ENCODE measurements at places on chromosomes 1 and 21.

- DNase-seq: no peak
Measured at GRCh38 chr1:156387870-156388173, 18.8 kb downstream of the RHBG start.

DNA sequence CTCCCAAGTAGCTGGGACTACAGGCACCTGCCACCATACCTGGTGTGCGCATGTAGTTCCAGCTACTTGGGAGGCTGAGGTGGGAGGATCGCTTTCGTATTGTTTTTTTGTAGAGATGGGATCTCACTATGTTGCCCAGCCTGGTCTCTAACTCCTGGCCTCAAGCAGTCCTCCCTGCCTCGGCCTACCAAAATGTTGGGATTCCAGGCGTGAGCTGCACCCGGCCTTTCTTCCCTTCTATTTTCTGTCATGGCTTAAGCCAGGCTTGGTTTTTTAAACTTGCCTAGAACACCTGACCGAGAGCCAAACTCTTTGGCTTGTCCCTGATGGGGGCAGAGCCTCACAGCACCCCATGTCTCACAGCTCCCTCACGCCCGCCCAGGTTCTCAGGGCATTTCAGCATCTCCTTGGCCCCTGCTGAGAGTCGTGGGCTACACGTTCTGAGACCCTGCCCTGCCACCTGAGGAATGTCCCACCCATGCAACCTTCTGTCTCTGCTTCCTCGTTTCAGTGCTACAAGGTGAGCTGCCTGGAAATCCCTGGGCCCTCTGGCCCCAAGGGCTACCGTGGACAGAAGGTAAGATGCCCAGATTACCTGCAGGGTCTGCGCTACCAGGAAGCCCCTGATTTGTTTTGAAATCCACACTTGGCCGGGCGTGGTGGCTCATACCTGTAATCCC, 15.7 kb downstream of the COL6A2 start:
- no peak for DNase-seq

DNA sequence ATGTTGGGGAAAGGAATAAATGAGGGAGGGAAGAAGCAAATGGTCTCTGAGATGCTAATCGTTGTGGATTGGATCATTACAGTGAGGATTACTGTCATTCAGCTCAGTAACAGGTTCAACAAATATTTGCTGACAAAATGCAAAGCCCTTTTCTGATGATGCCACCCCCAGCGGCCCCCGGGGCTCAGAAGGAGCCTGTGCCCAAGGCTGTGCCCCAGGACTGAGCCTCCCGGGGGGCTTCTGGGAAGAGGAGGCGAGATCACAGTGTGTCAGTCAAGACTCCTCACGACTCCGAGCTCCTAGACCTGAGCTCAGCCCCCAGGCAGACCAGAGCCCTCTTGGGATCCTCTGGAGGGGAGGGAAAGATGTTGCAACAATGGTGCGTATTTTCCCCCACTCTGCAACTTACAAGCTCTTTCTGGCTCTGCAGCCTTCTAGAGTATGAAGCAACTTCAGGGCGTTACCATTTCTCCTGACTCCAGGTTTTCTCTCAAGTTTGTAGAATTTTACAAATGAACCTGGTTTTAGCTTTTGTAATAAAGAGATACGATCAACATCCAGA, 20.8 kb downstream of the EPHA8 start:
- DNase-seq: no peak

DNA sequence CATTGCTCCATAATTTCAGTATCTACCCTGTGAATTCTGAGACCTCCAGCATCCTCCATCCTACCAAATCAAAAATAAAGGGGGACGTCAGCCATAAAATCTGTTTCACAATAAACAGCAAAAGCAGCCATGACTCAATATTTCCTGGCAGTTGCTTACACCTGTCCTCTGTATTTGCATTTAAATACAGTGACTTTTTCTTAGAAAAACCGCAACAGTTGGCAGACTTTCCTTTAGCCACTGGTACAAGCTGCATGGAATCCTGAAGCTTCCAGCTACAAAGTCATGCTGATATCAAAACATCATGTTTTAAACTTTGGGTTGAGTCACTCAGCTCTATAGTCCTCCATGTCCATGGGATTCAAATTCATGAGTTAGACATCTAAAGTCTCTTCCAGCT, 278.0 kb upstream of the KAZN start:
- DNase-seq: no peak

DNA sequence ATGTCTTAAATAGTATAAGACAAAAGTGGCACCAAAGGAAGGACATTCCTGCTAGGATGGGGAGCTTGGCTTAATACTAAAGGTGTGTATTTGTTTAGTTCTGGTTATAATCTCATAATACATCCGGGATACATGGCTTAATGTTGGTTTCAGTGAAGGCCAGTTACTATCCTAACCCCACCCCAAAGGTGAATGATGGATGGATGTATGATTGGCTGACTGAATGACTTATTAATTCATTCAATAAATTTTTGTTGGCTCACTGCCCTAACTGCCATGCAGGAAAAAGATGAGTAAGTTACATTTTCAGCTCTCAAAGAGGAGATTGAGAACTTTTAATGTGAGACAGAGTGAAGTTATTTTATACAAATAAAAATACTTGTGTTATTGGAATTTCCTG, 52.2 kb downstream of the PHACTR4 start:
- DNase-seq: no peak

DNA sequence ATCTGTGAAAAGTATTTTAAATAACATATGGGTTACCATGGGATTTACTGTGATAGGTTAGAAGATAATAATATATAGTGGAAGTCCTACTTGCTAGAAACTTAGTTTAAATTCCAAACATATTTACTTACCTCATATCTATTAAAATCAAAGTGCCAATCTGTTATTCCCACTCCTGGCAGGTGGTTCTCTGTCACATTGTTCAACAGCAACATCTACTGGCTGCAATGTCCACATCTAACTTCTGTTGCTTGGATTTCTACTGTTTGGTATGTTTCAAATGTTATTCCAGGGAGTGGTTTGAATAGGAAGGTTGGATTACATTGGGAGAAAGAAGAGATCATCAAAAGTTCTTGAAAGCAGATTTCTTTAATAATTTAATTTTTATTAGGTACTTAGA, 122.5 kb upstream of the NCAM2 start:
- no peak for DNase-seq

DNA sequence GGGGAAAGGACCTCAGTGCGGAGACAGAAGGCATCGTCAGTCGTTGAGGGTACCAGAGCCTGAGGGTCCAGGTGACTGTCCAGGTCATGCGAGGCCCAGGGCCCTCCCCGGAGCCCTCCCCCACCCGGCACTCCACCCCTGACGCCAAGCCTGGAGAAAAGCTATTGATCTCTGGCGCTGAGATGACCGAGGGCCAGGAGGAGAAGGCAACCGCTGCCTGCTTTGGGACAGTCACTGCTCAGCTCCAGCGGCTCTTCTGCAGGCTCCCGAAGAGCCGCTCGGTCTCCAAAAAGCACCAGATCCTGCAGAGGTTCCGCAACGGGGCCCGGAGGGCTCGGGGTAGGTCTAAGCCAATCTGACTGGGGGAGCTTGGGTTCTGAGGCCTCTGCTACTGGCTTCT, 10.9 kb downstream of the RASSF5 start:
- no peak for DNase-seq

GRCh38 chr1:233277637-233278606, 17.6 kb downstream of the PCNX2 start:
- no peak for DNase-seq

- no peak for DNase-seq
Measured at GRCh38 chr1:82894635-82895034, 1093.9 kb downstream of the ADGRL2 start.

DNA sequence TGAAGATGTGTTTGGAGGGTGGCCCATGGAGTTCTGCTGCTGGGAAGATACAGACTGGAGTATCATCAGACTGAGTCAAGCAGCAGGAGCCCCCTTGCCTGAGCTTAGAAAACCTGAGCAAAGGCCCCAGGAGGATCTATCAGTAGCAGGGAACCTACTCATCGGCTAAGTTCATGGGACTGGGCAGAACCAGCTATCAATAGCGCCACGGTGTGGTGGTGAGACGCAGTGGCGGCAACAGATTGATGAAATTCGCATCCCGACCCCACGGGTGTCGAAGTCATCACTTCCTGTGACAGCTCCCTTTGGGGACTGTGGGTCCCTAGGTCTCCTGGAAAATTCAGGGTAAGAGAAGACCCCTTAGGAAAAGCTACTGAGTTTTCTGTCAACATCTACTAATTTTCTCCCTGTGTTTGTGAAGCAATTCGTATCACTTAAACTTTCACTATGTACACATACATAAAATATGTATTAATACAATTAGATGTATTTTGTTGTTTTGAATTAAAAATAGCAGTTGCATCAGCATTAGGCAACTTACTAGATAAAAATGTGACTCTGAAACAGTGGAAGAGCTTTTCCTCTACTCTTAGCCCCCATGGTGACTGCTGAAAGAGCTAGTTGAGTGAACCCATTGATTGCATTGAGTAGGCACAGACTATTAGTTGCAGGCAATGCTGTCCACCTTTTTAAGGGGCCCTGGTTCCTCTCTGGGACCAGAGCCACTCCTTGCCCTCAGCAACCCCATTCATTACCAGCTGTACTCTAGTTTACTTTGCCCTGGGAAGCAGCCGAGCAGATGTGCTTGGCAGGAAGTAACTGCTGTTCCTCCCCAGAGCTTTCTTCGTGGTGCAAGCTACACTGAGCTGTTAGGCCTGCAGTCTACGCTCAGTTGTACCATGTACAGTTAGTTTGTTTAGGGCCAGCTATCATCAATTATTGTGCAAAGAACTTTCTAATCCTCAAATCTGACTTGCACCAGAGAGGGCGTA, 7.3 kb upstream of the CACNA1S start:
- peak; percentile 29 for DNase-seq

DNA sequence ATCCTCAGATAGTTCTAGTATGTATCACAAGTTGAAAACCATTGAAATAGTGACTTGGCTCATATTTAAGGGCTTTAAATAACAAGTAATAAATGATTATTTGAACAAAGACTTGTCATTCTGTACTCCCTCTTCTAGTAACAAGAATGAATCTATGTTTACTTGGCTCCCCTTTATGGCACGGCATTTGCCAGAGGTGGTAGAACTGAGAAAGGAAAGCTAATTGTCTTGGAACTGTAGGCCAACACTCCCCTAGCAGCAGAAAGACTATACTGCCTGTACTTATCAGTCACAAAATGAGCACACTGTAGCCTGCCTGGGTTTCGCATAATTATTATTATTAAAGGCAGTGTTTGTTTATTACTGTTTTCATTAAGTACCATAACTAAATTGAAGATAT, 29.6 kb upstream of the SMYD2 start:
- DNase-seq: no peak

DNA sequence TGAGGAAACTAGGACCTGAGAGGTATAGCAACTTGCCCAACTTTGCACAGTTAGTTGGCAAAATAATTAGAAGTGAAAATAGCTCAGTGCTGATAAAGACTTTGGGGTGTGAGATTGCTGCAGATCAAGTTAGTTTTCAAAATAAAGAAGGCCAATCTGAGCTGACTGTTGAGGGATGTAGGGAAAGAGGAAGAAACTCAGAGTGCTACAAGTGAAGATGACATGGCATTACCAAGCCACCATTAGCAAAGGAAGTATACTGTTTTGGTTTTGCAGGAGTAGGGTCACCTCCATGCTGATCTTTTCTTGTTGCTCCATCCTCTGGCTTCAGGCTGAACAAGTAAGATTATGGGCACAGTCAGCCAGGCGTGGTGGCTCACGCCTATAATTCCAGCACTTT, 78.7 kb upstream of the ADAM30 start:
- no peak for DNase-seq

- DNase-seq: no peak
Measured at GRCh38 chr1:152533327-152533938, 19.2 kb downstream of the CRCT1 start.

- no peak for DNase-seq
Measured at GRCh38 chr1:94247138-94248094, 10.0 kb upstream of the ARHGAP29 start.

DNA sequence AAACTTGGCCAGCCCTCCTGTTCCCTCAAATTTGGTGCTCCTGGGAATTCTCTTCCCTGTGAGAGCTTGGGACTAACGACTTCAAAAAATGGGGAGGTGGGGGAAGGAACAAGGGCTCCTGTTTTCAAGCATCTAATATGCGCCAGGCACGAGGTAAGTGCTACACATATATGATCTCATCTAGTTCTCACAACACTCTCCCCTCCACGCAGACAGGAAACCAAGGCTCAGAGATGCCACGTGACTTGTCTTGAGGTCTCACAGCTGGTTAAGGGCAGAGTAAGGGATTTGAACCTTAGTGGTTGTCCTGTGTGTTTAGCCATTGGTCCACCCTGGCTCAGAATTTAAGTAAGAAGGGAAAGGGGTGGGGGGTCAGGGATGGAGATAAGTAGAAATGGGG, 125.9 kb downstream of the DMRTB1 start:
- DNase-seq: peak; percentile 69

DNA sequence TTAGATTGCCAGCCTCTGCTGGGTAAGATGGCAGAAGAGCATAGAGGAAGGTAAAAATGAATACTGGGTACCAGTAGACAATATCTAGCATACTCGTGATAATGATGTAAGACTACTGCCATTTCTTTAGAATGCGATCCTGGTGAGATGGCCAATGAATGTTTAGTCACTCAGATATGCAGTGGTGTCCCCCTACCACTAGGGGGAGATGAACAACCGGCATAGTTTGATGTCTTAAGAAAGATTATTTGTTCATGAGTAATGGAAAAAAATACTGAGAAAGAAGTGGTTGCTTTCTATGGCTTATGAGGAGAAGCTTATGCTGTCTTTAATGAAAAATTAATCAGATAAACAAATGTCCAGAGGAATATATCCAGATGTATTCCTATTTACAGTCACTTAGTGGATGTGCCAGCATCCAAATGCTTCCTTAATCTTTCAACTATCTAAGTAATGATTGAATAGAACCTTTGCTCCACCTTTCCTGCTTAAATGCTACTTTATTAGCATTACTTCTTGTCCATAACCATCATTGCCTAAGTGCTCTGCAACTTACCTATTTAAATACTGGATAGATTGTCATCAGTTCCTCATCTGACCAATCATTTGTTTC, 256.6 kb downstream of the ST6GALNAC3 start:
- peak; percentile 40 for DNase-seq

- no peak for DNase-seq
Measured at GRCh38 chr1:32831878-32832277, 14.4 kb downstream of the S100PBP start.

DNA sequence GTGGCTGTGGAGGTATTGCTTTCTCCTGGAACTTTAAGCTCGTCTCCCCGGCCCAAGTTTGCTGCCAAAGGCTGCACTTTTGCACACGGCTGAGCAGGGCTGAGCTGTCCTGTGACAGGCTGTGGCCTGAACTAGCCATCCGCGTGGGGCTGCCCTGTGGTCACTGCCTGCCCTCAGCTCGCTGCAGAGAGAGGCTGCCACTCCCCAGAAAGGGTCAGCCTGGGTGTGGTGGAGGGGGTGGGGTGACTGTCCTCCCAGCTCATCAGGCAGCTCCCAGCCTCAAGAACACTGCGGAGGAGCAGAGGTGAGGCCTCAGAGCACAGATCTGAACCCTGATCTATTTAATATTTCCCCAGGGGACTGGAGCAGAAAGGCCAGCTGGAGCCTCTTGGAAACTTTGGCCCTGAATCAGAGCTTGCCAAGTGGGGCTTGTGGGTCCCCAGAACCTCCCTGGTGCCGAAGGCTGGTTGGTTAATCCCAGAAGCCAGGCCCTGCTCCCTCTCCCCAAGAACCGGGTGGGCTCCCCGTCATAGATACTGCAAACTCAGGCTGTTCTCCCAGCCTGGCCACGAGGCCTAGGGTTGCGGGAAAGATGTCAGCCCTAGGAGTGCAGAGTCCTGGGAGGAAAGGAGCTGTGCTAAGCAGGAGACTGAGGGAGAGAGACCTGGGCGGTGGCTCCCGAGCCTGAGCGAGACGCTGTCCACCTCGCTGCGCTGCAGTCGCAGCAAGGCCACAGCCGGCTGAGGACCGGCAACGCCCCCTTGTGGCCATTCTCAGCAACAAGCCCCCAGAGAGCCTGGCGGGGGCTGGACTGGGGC, 125.1 kb upstream of the IPO9 start:
- DNase-seq: peak; percentile 59

Data from CD4-positive, CD25-positive, alpha-beta regulatory T cell (primary cell).